ENCODE measurements at places on chromosomes 2 and 18. TPM values are rescaled to one million over a fixed set of nuclear protein-coding genes. Genes with fewer than 3 reads are reported as not detected.

The STK17B gene
- total RNA-seq: 4.1 TPM

The GPAT2 gene
- total RNA-seq: 5.7 TPM

The ACADL gene
- 0.05 TPM for total RNA-seq

The TRIM43 gene
- not detected for total RNA-seq

The DCC gene
- total RNA-seq: 0.06 TPM

The MAP2 gene
- total RNA-seq: 8.8 TPM

The TUBB8B gene
- total RNA-seq: not detected

The B3GNT7 gene
- 0.44 TPM for total RNA-seq

The SLC9A4 gene
- total RNA-seq: not detected

The SERPINB3 gene
- not detected for total RNA-seq

The DUSP2 gene
- 0.10 TPM for total RNA-seq

- DNase-seq: no peak
Measured at GRCh38 chr2:208255557-208256106, 761 bp upstream of the IDH1 start.

GRCh38 chr2:224366267-224366844, 35.6 kb downstream of the FAM124B start:
- DNase-seq: no peak

DNA sequence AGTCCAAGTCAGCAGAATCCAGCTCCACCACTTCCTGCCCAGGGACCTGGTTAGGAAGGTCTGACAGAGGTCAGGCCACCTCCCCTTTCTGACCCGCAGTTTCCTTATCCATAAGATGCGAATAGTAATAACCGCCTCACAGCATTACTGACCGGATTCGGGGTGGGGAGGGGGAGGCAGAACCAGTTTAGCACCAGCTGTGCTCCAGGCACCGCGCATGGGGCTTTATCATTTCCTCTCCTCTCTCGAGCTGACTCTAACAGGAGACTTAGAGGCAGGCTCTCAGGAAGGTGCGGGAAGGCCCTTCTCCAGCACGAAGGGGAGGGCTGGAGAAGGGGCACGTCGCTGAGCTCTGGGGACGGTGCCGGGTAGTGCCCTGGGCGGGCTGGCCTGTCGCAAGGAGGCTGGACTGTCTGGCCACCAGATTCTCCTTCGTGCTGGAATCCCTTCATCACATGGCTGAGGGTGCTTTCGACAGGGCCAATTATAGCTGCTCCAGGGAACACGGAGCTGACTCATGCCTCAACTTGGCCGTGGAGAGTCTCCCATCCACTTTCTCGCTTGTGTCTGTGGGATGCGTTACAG, 5.7 kb downstream of the EHD3 start:
- DNase-seq: no peak

- DNase-seq: no peak
Measured at GRCh38 chr2:25714740-25715139, 41.4 kb upstream of the DTNB start.

DNA sequence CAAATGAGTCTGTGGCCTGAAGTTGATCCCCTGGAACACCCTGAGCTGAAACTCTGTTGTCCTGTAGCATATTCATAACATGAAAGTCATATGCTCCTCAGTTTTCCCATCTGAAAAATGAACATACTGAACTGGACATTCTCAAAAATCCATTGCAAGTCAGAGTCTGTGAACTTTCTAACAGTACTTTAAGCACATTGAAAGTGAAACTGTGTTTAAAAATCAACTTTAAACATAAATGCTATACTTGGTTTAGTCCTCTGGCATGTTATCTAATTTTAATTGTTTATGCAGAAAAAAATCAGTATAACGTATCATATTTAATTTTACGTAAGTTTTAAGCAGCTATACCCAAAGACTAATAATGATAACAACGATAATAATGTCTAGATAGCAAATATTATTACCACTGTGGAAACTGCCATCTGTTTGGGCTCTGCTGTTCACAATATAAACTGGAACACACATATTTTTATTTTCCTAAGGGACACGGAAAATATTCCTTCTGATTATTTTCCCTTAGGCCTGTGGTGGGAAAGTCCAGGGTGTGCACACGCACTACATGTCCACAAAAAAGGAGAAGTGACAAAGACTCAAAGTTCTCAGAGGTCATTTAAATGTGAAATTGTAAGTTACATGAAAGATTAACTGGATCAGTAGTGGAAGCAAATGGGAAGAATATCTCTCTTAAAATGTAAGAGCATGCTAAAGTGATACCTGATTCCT, 56.1 kb upstream of the TTN start:
- no peak for DNase-seq

DNA sequence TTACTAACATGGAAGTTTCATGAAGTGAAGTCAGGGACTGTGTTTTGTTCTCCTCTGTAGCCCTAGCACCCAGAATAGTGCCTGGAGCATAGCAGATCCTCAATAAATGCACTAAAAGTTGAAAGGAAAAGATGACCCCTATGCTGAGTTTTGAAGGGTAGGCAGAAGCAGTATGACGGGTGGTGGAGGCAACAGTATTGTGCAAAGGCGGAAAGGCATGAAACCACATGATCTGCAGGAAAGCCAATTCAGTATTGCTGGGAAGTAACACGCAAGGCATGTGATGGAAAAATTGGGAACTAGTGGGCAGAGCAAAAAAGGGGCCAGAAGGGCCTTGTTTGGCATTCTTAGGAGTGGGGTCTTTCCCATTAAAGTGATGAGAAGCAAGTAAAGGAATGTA, 23.1 kb downstream of the DTNB start:
- no peak for DNase-seq

- DNase-seq: no peak
Measured at GRCh38 chr18:12885500-12885899, 1.5 kb upstream of the PTPN2 start.

DNA sequence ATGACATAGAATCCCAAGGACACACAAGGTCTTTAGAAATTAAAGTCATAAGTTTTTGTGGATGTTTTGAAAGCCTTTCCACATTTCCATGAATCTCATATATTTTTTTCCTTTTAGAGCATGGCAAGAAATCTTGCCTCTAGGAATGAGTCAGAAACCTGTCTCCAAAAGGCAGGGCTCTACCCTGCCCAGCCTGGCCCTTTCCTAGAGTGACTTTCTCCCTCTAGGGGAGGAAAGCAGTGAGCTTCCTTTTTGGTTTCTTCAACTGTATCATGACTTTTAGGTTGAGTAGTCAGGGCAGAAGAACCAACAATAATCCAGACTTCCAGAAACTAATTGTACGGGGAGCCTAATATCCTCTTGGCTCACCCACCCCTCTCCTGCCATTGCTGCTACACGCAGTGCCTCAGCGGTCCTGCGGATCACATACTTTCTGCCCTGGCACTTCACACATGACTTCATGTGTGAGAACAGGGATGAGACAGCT, 300.3 kb downstream of the AGPS start:
- DNase-seq: no peak

GRCh38 chr2:953408-953807, 2.8 kb downstream of the SNTG2 start:
- no peak for DNase-seq

- DNase-seq: no peak
Measured at GRCh38 chr18:21857871-21858270, 117.3 kb downstream of the MIB1 start.

GRCh38 chr2:53500181-53500580, 267.4 kb upstream of the CHAC2 start:
- DNase-seq: no peak

DNA sequence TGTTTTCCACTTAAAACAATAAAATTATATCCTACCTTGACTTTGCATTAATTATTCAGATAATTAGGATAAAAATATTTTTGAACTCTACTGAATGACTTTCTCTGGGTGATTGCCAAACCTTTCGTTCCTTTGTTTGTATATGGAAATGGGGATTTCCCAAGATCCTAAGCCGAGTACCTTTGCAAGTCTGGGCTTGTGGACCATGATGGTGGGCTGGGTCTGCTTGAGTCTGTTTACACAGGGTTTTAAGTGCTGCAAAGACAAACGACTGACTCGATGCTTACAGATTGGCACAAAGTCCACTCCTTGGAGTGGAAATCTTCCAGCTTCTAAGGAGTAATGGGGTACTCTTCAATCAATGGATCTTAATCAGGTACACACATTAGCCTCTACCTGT, 659.5 kb downstream of the TSN start:
- no peak for DNase-seq

DNA sequence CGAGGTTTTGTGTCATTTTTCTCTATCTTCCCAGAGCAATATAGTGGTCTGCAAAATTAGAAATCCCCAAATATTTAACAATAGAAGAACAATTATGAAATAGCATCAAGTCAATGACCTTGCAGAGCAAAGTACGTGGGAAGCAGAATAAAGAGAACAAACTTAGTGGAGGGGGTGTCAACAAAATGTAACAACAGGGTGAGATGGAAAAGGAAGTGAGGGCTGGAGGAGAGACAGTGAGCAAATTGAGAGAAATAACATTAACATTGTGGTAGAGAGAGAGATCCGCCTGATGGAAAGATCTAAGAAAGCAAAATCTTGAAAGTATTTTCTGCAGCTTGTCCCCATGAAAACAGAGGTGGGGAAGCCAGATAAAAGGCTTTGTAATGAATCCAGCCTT, 23.4 kb downstream of the ARHGAP15 start:
- DNase-seq: no peak

GRCh38 chr2:222669353-222669752, 2.1 kb upstream of the MOGAT1 start:
- no peak for DNase-seq

DNA sequence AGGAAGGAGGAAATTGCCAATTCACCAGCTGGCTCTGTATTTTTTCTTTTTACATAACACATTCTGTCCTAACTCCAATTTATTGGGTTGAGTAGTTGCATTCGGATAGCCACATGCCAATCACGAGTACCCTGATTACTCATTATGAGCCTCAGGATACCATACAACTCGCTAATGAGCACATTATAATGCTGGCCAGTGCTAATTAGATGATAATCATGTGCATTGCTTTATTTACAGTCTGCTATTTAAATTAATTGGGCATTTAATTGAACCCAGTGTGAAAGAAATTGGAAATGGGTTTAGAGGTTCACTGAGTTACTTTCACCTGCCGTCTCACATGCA, 15.2 kb downstream of the G6PC2 start:
- DNase-seq: no peak

DNA sequence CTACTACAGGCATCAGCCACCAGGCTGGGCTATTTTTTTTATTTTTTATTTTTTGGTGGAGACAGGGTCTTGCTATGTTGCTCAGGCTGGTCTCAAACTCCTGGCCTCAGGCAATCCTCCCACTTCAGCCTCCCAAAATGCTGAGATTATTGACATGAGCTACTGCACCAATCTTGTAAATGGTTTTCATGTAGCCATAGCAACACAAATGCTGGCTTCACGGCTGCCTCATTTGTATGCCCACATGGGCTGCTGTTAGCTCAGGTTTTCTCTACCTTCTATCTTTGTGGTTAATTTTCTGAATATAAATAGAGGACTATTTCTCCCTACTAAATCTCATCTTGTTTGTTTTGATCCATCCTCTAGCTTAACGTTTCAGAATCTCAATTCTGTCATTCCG, 58.2 kb downstream of the PLEKHM3 start:
- DNase-seq: no peak

- no peak for DNase-seq
Measured at GRCh38 chr2:109526442-109526970, 87.3 kb downstream of the SEPTIN10 start.

DNA sequence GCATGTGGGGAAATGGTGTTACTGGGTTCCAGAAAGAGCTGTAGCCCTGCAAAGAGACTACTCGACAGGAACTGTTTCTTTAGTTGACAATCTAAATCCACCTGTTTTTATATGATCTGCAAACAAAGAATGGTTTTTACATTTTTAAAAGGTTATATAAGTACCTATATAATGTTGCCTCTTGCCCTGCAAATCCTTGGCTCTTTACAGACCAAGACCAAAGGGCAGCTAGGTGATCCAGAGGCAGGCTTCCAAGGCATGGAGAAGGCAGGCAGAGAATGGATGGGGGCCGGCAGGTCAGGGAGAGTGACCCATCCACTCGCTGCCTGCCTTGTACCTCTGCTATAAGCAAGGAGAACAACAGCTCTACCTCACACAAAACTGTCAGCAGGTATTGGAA, 173.6 kb downstream of the ANTXR1 start:
- no peak for DNase-seq

DNA sequence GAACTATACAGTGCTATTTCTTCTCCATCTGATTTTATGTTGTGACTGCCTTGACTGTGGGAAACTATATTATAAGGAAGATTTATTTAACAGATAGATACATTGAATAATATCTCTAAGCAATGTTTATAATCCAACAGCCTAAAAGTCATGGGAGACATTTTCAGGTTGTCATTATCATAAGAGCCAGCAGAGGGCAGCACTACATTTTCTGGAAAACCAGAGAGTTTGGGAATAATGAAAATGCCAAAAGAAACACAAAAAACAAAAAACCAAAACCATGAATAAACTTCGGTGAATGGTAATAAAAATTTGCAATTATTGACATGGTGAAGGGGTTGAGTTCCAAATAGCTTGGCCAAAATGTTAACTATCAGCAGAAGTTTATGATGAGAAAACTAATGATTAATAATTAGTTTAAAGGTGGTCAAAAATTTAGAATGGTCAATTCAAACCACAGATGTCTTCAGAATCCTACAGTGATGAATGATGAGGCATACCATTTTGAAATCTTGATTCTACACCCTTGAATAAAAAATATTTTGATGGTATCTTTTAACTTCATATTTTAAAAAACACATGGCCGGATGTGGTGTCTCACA, 4.7 kb downstream of the EEF1B2 start:
- no peak for DNase-seq

- no peak for DNase-seq
Measured at GRCh38 chr2:237546040-237546875, 20.1 kb upstream of the PRLH start.

DNA sequence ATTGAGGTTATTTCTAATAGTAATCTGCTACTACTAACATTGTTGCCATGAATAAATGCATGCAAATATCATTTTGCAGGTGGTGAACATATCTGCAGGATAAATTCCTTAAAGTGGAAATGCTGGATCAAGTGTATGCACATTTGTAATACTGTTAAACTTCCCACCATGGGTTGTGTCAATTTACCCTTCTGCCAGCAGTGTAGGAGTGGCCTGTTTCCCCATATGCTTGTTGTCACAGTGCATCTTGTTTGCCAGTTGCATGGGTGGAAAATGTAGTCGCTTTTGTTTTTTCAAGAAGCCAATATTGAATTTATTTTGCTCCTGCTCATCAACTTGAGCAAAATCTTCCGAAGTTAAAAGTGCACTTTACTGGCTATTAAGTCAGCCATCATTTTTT, 139.0 kb upstream of the ACKR3 start:
- DNase-seq: no peak

- DNase-seq: no peak
Measured at GRCh38 chr2:239018271-239019182, 170.6 kb downstream of the TWIST2 start.

DNA sequence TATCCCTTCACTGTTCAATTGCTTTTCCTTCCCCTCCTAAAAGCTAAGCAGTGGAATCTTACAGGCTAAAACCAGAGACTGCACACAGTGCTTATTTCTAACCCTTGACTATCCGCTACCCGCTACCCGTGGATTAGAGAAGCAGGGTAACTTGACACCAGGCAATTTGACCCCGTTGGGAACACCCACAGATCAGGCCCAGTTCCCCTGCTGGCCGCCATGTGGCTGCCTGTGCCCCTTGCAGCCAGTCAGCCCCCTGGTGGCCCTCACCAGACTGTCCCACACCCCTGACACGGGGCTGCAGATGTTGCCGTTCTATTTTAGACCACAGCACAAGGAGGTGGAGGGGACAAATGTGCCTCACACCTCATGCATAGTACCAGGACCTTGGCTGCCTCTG, 74.8 kb downstream of the TXNL1 start:
- DNase-seq: no peak

- DNase-seq: no peak
Measured at GRCh38 chr2:184037273-184037672, 561.1 kb upstream of the ZNF804A start.

Measured in glomerular endothelial cell (primary cell).